ENCODE measurements at places on chromosomes 2 and 18.

- no peak for DNase-seq
Observed at GRCh38 chr2:108288534-108289106, at the start of gene SULT1C2. Gene SULT1C2, plus strand, starts transcription at chr2:108288895. Its CDS starts 4,773 bp downstream, at chr2:108293668.

DNA sequence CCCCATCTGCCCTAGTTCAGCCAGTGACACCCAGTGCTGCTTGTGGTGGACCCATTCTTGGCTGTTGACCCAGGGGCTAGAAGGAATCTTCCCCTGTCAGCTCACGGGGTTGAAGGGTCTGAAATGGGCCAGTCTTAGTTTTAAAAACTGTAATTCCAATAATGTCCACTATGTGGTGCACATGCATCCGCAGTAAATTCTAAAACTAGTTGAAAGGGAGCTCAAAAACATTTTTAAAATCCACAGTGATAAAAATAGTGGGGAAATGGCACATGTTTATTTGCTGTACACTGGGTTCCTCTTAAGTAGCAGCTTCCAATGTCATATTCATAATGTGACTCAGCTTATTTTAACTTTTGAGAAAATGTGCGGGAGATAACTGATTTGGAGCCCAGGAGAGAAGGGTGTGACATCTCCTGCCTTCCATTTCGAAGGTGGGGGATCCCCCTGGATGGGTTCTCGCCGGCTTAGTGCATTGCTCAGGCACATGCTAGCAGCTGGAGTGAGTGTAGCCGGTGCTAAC lies 32.8 kb downstream of the GRHL1 start:
- no peak for DNase-seq

DNA sequence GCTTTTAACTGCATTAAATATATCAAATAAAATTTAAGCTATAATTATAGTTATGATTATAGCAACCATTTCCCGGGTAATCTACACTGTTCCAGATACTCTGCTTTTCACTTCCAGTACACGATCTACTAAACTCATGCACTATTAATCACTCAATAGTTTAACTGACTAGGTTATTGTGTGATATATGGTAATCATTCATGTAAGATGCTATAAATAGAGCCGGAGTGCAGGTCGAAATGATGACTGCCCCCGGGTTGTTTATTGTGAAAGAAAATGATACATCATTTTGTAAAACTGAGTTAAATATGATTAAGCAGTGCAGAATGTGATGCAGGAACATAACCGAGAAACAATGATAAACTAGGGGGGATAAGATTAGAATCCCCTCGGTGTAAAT lies 434.6 kb upstream of the DSEL start:
- DNase-seq = no peak

DNA sequence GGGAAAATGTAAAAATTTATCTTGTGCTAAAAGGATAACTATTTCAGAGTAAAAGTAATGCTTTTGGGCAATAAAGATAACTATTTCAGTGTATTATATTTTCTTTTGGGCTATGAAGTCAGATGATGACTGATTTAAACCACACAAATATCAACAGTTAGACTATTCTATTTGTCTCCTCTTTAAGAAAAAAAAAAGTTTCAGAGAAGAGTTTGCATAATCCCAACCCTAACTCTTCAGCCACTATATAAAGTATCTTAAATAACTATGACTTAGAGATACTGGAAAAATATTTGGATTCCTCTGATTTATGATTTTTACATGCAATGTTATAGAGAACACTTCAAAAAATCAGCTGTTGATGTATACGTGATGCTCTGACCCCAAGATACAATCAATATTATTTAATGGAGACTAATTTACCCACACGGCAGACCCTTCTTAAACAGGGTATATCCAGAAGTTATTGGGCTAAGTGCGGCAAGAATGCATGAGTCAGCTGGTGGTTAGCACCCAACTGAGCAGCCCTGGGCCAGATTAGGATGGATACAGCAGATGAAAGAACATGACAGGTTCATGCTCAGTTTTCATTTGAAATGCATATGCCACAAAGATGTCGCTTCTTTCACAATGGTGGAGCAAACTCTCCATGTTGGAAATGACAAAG lies 279.0 kb downstream of the AFF3 start:
- DNase-seq = no peak

- DNase-seq = no peak
Observed at GRCh38 chr2:2926009-2926857, 451.4 kb downstream of the EIPR1 start.

DNA sequence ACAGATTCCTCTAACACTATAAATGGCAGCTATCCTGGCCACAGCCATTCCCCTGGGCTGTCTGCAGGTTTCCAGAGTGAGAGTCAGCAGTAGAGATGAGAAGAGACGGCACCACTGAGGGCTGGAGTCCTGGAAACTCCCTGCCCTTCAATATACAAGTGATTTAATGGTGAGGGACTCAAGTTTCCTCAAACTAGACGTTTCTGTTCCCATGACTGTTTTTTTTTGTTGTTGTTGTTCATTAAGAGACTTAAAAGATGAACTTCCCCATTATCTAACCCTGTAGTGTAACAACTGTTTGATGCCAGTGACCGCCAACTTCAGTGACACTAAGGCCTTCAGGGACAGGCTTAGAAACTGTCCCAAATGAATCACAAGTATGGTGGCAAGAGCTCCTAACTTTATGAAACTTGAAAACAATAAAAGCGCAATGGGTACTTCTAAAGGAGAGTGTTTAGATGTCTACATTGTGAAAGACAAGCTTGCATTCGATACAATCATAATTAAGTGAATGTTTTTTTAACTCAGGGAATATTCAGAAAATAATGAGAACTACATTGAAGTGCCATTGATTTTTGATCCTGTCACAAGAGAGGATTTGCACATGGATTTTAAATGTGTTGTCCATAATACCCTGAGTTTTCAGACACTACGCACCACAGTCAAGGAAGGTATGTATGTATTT lies 34.0 kb downstream of the IL1R2 start:
- DNase-seq = no peak

Data from stimulated activated CD4-positive, alpha-beta T cell treated with anti-CD3 and anti-CD28 coated beads, Interleukin-1b, Interleukin-23, amount 100 ng/mL, for 1 hour (primary cell).